Activated CD8-positive, alpha-beta memory T cell treated with anti-CD3 and anti-CD28 coated beads, Interleukin-2, amount 50 U/mL, for 4 hours (primary cell): ENCODE measurements at places on chromosomes 3 and 15.

DNA sequence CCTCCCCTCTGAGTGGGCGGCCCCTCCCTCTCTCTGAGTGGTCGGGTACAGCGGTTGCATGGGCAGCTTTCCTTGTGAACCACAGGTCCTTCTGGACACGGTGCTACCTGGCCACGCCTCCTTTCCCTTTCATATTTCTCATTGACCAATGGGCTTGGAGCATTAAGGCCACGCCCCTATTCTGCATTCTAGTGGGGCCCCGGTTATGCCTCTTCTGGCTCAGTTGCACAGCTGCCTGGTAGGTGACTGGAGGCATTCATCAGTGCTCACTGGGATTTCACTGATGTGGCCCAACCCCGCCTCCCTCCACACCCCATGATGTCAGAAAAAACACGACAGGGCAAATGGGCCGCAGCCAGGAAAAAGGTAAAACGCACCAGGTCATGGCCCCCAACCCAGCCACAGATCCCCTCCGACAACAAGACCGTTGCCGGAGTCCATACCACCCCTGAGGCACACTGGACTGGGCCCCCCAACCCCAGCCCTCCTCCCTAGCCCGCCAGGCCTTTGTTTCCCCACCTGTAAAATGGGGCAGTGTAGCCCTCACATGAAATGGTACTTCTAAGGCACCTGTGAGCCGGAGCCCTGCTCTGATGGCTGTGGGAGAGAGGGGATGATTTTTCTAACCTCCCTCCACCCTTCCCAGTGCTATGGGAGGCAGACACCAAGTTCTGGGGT, 26.3 kb downstream of the NGRN start:
- DNase-seq, result no peak

GRCh38 chr3:36178018-36178417, 202.3 kb upstream of the STAC start:
- DNase-seq, result no peak

- DNase-seq, result no peak
Observed at GRCh38 chr3:32004113-32004765, 22.7 kb downstream of the ZNF860 start.

- no peak for DNase-seq
Observed at GRCh38 chr15:80679167-80679803, 15.8 kb upstream of the ABHD17C start.

GRCh38 chr15:56042982-56043980, 49.9 kb upstream of the NEDD4 start:
- DNase-seq, result no peak

- no peak for DNase-seq
Observed at GRCh38 chr3:158110658-158111018, 749 bp downstream of the RSRC1 start.

- no peak for DNase-seq
Observed at GRCh38 chr15:71707230-71708050, 102.9 kb upstream of the NR2E3 start.

GRCh38 chr3:87900061-87900460, 158.7 kb downstream of the CGGBP1 start:
- DNase-seq, result no peak

DNA sequence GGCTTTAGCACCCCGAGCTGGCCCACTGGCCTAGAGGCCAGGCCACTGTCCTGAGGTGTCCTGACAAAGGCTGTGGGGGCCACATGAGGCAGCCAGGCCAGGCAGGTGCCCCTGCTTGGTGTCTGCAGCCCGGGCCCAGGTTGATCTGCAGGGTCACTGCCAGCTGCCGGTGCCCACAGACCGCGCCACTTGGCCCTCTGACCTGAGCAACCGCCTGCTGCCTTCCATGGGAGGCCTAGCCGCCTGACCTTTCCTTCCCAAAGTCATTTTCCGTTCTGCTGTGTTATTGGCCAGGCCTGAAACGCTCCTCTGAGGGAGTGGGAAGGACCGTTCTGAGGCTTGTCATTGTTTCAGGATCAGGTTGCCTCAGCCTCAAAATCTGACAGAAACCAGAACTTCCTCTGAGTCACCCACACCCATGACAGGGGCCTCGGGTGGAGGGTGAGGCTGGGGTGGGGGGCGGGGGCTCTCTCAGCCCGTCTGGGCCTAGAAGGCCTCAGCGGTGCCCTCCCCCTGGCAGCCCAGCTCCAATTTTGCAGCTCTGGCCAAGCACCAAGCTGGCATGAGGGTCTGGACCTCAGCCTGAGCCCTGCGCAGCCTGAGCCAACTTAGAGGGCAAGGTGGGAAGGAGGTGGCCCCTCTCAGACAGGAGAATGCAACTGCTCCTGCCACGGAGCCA, 140.7 kb upstream of the MEF2A start:
- peak; percentile 57 for DNase-seq

DNA sequence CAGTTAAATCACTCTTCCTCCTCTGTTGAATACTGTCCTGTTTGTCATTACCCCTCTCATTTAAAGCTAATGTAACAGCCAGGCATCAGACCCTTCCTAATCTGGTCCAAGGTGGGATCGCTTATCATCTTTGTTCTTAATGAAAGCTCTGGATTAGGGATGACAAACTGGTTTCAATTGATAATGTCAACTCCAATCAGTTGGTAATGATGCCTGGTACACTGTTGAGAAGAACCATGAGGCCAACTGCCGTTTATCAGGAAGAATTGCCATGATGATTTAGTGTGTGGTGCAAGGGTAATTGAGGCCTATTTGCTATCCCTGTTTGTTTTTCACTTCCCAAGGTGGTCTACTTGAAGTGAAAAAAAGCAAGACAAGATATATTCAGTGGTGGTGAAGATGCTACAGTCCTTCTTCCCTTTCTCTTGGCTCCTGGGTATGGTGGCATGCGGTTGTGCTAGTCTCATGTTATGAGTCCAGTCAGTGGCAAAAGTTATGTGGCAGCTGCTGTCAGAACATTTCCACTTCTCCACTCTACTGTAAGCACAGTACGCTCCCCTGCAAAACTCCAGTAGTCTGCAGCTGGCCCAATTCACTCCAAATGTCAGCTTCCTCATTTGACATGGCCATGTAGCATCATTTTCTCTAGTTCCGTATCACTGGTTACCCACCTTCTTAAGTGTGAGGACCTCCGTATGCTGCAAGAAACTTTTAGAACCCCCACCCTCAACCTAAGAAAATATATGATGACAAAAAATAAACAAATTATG, 72.5 kb downstream of the MORC1 start:
- no peak for DNase-seq

- no peak for DNase-seq
Observed at GRCh38 chr3:195200010-195200822, 70.7 kb downstream of the XXYLT1 start.

- no peak for DNase-seq
Observed at GRCh38 chr3:56522374-56522773, 34.6 kb upstream of the CCDC66 start.

DNA sequence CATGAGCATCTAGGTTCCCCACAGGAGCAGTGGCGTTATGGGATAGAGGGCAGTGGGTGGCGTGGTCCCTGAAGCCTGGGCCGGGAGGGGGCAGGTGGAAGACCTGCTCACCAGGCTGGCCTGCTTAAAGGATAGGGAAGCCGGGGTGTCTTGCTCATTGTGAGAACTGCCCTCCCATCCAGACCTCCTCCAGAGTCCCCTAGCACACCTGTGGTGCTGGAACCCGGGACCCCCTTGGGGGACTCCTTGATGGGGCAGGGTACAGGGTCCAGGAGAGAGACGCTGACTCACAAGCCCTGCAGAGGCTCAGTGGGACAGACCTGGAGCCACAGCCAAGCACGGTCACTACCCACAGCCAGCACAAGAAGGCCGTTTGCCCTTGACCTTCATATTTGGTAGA, 2.8 kb upstream of the RHCG start:
- DNase-seq, result no peak

GRCh38 chr3:56488812-56489600, 20.7 kb upstream of the ERC2 start:
- no peak for DNase-seq

- no peak for DNase-seq
Observed at GRCh38 chr3:143536817-143537535, 311.3 kb downstream of the SLC9A9 start.

DNA sequence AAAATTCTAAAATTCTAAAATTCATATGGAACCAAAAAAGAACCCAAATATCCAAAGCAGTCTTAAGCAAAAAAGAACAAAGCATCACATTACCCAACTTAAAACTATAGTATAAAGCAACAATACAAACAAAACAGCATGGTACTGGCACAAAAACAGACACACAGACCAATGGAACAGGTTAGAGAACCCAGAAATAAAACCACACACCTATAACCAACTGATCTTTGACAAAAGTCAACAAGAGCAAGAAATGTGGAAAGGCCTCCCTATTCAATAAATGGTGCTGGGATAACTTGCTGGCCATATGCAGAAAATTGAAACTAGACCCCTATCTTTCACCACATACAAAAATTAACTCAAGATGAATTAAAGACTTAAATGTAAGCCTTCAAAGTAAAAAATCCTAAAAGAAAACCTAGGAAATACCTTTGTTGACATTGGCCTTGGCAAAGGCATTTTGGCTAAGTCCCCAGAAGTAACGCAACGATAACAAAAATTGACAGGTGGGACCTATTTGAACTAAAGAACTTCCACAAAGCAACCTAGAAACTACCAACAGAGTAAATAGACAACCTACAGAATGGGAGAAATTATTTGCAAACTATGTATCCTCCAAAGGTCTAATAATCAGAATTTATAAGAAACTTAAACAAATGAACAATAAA, 56.9 kb downstream of the TTBK2 start:
- no peak for DNase-seq

GRCh38 chr3:4323246-4324027, 20.3 kb downstream of the SETMAR start:
- no peak for DNase-seq

- no peak for DNase-seq
Observed at GRCh38 chr3:43243590-43244587, 42.5 kb upstream of the SNRK start.

GRCh38 chr15:71630475-71630809, 179.9 kb upstream of the NR2E3 start:
- DNase-seq, result no peak

DNA sequence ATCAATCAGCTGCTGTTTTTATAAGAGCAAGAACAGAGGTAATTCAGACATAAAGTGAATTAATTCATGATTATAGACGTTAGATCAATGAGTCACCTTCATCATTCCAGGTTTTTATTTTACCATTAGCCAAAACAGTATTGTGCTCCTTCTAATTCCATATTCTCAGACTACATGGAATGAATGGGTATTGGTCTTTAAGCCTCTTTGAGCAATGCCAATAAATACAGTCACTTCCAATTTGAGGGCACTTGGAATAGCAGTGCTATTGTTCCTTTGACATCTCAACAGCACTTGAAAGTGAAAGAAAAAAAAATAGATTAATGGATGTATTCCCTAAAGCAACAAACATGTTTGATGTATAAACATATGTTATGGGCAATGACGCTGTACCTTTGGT, 830.9 kb upstream of the CFAP20DC start:
- no peak for DNase-seq

DNA sequence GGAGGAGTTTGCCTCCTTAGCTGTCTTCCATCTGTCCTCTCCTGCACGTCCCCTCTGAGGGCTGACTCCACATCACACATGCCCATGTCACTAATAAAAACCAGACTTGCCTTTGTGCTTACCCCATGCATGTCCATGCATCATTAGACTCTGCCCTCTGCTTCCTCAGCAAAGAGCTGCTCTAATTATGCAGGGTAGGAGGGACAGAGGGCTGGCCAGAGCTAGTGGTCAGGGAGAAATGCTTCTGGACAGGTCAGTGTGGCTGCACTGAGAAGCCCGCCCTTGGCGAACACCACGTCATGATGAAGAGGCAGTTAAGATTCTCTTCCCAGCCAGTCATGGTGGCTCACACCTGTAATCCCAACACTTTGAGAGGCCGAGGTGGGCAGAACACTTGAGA, 8.9 kb downstream of the CA12 start:
- no peak for DNase-seq

- DNase-seq, result no peak
Observed at GRCh38 chr3:105260385-105260784, 106.3 kb upstream of the ALCAM start.

DNA sequence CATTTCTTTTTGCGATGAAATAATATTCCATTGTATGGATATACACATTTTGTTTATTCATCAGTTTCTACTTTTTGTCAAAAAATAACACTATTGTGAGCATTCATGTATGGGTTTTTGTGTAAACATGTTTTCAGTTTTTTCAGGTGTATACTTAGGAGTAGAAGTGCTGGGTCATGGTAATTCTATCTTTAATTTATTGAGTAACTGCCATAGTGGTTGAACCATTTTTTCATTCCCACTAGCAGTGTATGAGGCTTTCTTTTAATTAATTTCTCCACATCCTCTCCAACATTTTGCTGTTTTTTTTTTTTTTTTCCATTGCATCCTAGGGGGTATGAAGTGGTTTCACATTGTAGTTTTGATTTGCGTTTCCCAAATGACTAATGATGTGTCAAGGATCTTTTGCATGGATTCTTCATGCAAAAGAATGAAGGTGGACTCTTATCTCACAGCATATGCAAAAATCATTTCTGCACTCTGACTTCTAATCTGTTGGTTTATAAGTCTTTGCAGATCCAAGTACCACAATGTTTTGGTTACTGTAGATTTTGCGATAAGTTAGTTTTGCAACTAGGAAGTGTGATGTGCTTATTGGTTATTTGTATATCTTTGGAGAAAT, 12.6 kb downstream of the ATP2C1 start:
- no peak for DNase-seq

DNA sequence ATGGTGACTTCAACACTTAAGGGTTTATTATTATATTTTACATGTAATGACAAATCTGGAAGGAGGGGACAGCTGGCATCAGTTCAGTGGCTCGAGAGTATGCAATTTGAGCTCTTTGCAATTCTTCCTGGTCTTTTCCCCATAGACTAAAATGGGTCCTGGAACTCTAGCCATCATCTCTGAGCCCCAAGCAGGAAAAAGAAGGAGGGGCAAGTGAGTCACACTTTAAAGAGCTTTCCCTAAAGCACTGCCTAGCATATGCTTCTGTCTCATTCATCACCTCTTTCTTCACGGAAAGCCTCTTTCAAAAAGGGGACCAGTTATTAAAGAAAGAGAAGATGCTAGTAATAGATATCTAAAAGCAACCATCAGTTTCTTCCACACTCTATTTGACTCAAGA, 466.3 kb downstream of the ZIC1 start:
- no peak for DNase-seq

- DNase-seq, result peak; percentile 44
Observed at GRCh38 chr15:60548101-60548500, 69.2 kb upstream of the ICE2 start.

GRCh38 chr15:64842986-64843561, 1.4 kb downstream of the PLEKHO2 start:
- DNase-seq, result no peak
